ENCODE measurements at places on chromosomes 16 and 17.
A peak's percentile ranks its signal among the peaks of the same experiment; 100 is the strongest.

DNA sequence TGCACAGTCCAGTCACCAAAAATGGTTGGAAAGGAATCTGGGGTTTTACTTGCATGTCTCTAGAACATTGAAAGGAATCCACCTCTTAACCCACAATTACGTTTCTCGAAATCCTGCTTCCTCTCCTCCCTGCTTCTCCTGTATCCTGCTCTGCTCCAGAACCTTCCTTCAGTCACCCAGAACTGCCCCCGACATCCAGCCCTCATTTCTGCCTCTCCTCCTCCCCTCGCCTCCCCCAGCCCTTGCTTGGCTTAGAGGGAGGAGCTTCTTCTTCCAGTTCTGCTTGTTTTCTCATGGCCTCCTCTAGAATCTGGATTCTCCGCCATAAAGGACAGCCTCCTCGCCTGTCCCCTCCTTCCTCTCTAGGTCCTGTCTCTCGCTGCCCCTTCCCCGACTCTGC, 48.3 kb downstream of the ZDHHC7 start:
- no peak for DNase-seq

- DNase-seq, result no peak
Measured at GRCh38 chr16:80896776-80897175, 92.4 kb upstream of the CDYL2 start.

GRCh38 chr16:87324411-87325275, 7.5 kb upstream of the C16orf95 start:
- DNase-seq, result peak; percentile 23

DNA sequence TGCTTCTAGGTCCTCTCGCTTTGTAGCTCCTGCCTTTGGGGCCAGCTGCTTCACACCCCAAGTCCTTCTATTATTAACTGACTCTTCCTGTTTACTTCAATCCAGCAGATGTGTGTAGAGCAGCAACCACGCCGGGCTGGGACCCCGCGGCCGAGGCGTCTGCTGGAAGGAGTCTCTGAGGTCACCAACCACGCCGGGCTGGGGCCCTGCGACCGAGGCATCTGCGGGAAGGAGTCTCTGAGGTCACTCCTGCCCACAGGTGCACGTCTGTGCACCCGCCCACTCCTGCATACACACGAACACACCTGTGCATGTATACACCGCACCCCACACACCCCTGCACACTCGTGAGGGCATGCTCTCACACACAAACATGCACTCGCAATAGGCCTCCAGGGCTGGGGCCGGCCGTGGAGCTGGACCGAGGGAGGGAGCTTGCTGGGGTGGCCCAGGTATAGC, 7.8 kb upstream of the TEX19 start:
- DNase-seq, result no peak

DNA sequence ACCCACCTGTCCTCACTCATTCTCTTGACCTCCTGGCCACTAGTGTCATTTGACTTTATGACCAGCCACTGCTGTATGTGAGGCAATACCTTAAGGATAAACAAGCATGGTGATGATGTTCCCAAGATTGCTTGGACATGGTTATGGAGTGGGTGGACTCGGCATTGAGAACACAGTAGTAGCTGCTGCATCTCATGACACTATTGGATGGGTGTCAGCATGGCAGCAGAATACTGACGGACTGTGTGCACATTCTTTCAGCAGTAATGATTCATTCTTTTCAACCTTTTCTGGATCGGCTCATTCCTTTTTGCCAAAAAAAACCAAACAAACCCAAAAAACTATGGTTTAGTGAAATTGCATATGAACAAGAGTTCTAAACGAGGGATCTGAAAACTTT, 13.5 kb downstream of the SPECC1 start:
- DNase-seq, result no peak

GRCh38 chr17:81488276-81488860, 24.2 kb downstream of the ACTG1 start:
- no peak for DNase-seq

GRCh38 chr16:57630407-57630797, 2.0 kb downstream of the ADGRG1 start:
- no peak for DNase-seq

GRCh38 chr17:42750739-42751344, 6.0 kb upstream of the EZH1 start:
- DNase-seq, result no peak

- no peak for DNase-seq
Measured at GRCh38 chr16:80938004-80938878, 68.4 kb downstream of the CMC2 start.

DNA sequence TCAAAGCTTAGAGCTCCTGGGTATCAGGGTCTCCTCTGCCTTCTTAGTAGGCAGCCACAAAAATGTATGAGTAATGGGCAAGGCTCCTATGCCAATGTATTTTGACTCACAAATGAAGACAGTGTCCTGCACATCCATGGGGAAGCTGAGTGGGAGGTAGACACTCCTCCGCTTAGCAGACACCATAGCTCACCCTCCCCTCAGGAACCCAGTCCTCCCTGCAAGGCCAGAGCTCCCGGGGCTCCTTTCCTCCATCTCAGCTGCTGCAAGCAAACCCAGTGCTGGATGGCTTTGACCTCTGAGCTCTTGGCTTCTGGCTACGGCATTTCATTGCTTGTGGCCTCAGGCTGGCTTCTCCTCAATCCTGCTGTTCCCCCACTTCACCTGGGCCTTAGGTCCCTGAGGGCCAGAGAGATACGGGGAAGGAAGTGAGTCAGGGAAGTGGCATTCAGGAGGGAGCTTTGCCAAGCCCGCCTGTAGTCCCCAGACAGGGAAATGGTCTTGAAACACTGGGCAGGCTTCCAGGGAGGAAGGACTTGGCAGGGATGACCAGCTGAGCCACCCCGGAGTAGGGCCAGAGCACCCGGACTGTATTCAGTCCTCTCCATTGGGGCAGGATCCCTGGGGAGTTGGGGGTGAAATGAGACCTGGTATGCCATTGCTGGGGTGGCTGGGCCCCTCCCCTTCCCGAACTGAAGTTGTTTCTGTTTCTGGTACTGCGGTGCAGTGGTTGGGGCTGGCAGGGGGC, 4.5 kb downstream of the ABCC3 start:
- DNase-seq, result no peak

DNA sequence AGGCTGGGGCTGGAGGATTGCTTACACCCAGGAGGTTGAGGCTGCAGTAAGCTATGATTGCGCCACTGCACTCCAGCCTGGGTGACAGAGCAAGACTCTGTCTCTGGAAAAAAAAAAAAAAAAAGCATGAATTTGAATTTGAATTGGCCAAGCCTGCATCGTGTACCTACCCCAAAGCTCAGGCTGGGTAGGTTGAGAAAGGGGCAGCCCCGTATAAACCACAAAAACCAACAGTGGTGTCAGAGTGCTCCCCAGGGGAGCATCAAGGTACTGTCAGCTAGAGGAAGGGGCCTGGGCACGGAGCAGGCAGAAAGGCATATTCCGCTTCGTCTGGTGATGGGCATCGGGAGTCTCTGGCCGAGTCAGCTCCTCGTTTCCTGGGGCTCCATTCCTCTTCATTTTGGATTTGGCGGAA, 40.9 kb downstream of the RAP1GAP2 start:
- no peak for DNase-seq

GRCh38 chr16:48124266-48124665, 31.5 kb downstream of the ABCC12 start:
- DNase-seq, result no peak

DNA sequence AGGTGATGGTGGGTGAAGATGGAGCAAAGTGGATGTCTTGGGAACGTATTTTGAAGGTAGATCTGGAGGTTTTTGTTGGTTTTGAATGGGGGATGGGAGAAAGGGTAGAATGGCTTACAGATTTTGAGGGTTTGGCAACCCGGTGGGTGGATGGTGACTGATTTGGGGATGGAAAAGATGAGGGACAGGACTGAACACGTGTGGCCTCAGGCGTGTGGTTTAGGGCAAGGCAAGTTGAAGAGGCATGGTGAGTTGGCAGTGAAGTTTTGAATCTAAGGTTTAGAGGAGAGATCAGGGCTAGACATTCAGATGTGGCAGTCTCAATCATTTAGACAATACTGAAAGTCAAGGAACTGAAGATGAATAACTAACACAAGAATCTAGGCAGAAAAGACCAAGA, 5.0 kb upstream of the DCTPP1 start:
- DNase-seq, result no peak

GRCh38 chr17:78791840-78792709, 10.0 kb upstream of the CYTH1 start:
- no peak for DNase-seq

DNA sequence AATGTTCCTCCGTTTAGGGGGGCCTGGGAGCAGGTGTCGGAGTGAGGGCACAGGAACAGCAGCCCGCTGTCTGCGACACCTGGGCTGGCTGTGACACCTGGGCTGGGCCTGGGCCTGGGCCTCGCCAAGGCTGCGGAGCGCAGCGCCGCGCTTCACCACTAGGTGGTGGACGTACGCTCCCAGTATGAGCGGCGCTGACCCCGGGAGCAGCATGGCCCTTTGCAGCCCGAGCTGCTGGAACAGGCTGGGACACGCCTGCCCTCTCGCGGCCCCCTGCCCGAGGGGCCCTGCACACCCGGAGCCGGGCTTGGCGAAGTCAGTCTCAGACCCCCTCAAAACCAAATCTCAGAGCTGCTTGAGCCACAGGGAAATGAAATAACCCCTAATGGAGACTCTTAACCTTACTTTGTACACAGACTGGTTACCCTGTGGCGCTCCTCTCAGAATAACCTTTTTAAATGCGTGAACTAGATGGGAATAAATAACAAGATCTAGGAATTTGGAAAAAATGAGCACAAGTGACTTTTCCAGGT, 38.6 kb upstream of the FA2H start:
- DNase-seq, result peak; percentile 64

- DNase-seq, result no peak
Measured at GRCh38 chr17:80385046-80385445, 29.9 kb upstream of the ENDOV start.

DNA sequence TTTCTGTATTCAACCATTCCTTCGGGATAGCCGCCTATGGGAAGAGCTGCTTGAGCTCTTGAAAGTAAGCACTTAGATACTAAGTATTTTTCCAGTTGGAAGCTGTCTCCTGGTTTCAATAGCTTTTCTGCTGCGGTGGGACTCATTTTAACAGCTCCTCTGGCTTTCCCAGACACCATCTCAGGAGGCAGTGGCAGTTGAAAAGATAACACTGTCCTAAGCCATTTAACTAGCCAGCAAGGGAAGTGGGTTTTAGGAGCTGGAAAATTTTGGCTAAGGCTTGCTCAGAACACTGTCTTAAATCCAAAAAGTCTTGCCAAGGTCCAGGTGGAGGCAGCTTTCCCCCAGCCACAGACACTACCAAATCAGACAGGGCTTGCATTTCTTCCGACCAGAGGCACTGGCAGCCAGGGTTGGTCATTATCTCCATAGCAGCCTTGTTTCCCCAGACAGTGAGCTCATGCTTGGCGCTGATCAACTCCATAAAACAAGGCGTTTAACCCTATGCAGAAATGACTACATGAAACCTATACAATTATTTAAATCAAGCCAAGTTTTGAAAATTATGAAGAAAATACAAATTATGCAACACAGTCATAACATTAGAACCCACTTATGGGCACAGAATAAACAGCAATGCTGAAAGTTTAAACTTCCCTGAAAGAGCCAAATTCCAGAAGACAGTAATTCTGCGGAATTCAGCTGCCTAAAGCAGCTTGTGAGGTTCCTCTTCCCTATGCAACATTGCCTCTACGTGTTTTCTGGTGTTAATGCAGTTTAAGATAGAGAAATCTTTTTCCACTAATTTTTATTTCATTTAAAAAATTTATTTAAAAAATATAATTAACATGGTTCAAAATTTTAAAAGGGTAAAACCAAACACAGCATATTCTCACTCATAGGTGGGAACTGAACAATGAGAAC, 25.0 kb downstream of the GABARAPL2 start:
- no peak for DNase-seq

- DNase-seq, result no peak
Measured at GRCh38 chr17:57033296-57033695, 51.8 kb upstream of the AKAP1 start.

GRCh38 chr16:12455287-12455798, 348.3 kb downstream of the CPPED1 start:
- no peak for DNase-seq

DNA sequence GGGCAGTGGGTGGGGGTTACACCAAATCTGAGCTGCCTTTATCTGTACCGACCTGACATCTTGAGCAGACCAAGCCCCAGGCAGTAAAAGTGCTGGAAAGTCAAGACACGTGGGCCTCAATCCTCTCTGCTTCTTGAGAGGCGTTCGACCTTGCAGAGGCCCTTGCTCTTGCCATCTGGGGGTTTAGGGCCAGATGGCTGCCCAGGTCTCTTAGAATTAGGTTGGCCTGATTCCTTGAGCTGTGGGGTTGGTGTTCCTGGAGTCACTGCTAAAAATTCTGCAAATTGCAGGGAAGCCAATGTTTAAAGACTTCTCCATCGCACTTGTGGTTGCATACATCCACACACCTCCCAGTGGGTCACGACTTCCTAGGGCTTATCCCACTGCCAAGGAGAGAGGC, 238.2 kb upstream of the ASIC2 start:
- DNase-seq, result no peak

Measured in stimulated activated CD4-positive, alpha-beta T cell treated with anti-CD3 and anti-CD28 coated beads, Interleukin-1b, Interleukin-23, amount 100 ng/mL, for 4 hours (primary cell).